ENCODE measurements at places on chromosomes 5 and 9.
A peak's percentile ranks its signal among the peaks of the same experiment; 100 is the strongest.

DNA sequence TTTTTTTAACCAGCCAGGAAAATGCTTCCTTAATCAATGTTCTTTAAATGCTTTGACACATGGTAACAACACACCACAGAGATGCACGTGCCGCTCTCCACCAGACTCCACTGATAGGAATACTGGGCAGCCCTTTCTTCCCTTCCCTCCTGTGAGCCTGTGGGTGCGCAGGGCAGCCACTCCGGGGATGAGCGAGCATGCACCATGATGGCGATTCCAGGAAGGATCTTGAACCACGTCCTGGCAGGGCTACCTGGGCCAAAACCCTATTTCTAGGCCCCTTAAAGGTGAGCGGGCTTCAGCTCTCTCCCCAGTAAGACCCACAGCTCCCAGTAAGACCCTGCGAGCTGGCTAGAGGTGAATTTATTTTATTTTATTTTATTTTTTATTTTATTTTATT is 128.2 kb downstream of the MVB12B start:
- DNase-seq = no peak

- DNase-seq = no peak
Observed at GRCh38 chr9:114031948-114032840, 45.9 kb downstream of the AMBP start.

DNA sequence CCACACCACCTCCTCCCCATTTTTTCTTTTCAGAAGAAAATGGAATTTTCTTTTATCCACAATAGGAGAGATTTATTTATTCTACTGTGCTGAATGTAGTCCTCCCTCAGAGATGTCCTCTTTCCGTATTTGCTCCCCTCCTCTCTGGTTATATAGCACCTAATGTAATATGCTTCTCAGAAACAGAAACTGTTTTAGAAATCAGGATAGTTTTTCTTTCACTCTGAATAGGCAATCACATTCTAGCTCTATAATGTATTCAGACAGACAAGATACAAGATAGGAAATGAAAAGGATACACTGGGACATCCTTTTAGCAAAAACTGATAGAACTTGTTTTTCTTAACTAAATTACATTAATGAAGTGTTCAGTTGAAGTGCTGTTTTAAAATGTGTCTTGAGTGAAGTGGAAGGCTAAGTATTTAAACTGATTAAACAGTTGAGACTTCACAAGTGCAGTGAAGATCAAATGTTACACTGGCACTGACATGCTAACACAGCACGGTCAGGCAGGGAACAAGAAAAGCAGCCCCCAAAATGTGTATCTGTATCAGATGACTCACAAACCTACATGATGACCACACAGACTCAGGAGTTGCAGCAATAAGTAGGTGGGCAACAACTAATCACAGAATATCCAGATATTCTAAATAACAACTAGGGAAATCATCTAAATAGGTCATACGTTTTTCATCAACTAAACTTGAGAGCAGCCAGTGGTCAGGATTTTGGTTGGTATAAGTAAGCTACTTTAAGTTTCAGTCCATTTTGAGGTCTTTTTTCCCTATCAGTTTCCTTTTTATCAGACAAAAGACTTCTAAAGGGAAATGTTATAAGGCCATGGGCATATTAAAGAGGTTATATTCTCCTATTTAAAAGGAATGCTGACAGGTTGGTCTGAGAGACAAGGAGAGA is 260.4 kb downstream of the MLLT3 start:
- no peak for DNase-seq

- peak; percentile 69 for DNase-seq
Observed at GRCh38 chr5:73451224-73452130, 2.9 kb upstream of the FOXD1 start.

DNA sequence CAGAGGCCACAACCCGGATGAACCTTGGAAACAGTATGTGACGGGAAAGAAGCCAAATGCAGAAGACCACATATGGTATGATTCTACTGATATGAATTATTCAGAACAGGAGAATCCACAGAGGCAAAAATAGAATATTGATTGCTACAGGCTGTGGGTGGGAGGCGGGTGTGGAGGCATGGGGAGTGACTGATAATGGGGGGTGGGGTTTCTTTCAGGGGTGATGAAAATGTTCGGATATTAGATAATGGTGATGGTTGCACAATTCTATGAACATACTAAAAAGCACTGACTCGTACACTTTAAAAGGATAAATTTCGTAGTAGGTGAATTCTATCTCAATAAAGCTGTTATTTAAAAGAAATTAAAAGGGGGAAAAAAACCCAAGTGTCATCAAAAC is 10.7 kb downstream of the IL4 start:
- no peak for DNase-seq
